ENCODE measurements at places on chromosomes 3 and 15. TPM values are rescaled to one million over a fixed set of nuclear protein-coding genes. Genes with fewer than 3 reads are reported as not detected.

- DNase-seq = no peak
Measured at GRCh38 chr15:100198442-100198841, 143.3 kb downstream of the ADAMTS17 start.

DNA sequence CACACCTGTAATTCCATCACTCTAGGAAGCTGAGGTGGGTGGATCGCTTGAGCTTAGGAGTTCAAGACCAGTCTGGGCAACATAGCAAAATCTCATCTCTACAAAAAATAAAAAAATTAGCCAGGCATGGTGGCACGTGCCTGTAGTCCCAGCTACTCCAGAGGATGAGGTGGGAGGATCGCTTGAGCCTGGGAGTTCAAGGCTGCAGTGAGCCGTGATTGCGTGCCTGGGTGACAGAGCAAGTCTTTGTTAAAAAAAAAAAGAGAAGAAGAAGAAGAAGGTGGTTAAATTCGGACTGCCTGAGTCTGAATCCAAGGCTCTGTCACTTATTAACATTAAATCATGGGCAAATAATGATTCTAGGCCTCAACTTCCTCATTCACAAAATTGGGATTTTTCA is 51.0 kb downstream of the EOMES start:
- DNase-seq = no peak

DNA sequence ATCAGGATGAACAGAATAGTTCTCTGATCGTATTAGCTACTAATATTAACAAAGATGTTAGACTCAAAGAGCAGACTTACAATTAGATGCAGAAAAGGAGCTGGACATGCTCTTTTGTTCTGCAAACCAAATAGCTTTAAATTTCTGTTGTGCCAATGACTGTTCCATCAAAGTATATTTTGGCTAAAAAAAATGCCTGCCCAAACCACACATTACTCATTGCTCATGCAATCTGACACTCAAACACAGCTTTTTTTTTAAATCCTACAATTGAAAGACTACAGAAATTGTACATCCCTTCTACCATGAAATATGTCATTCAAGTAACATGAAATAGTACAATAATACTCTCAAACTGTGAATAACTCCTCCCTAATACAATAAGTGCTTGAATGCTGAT is 48.6 kb downstream of the SHOX2 start:
- DNase-seq = no peak

- no peak for DNase-seq
Measured at GRCh38 chr3:194672876-194673275, 885 bp upstream of the LSG1 start.

GRCh38 chr3:169041677-169042171 is 621.8 kb downstream of the MECOM start:
- DNase-seq = peak; percentile 25

GRCh38 chr3:23923786-23924185 is 6.9 kb downstream of the RPL15 start:
- no peak for DNase-seq

- no peak for DNase-seq
Measured at GRCh38 chr15:77479015-77479414, 58.3 kb downstream of the HMG20A start.

DNA sequence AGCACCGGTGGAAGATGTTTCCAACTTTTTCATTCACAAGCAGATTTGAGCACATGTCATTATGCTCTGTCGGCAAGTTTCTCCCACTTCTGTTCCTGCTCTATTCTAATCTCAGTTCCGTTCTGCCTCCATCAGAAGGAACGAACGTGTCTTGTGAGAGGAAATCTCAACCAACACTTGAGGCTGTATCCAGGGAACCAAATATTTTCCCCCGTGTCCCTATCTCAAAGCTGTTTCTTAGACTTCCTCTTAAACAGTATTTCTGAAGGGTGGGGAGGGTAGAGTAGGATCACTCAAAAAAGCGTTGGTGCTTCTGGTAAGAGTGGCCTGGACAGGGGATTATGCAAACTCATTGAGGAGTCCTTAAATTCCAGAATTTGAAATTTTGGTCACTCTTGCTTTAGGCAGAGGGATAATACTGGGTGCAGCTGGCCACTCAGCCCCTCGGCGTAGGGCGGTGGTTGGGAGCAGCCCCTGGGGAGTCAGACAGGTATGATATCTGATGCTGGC is 54.9 kb downstream of the FRMD4B start:
- DNase-seq = no peak

DNA sequence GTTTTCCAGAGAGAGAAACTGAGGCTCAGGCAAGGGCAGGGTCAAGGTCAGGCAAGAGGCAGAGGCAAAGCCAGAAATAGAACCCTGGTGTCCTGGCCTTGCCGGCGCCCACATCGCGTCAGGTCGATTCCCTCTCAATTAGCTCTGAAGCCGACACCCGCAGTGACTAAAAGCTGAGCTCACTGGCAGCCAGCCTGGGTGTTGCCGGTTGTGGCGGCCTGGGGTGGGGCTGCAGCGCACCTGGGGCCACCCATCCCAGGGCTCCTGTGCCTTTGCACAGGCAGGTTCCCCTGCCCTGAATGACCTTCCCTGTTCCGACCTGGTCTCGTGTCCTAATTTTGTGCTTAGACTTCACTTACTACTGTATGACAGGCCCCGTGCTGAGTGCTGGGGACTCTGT is 6.2 kb downstream of the SEMA3F start:
- no peak for DNase-seq

The PLSCR2 gene
- total RNA-seq = not detected

The ACTC1 gene
- total RNA-seq = 0.07 TPM

The CYP8B1 gene
- total RNA-seq = not detected

The CHRM5 gene
- total RNA-seq = not detected

The ZDHHC19 gene
- not detected for total RNA-seq

The C3orf20 gene
- total RNA-seq = not detected

The AADACL2 gene
- total RNA-seq = not detected

The MEGF11 gene
- total RNA-seq = 0.89 TPM

The FETUB gene
- not detected for total RNA-seq
